Prostate gland (tissue), 2 donors: ENCODE measurements at places on chromosomes 4 and X. TPM values are rescaled to one million over a fixed set of nuclear protein-coding genes. Genes with fewer than 3 reads are reported as not detected.
A peak's percentile ranks its signal among the peaks of the same experiment; 100 is the strongest.

GRCh38 chr4:165458471-165458870 lies 79.7 kb downstream of the CPE start:
- H3K4me1 ChIP-seq: no peaks in the 10 kb centered on the region
- no peaks in the 10 kb centered on the region for H3K27me3 ChIP-seq
- peak overlapping the region; percentile 67 for H3K27ac ChIP-seq
- no peaks in the 10 kb centered on the region for H3K36me3 ChIP-seq

- H3K27me3 ChIP-seq: no peaks in the 10 kb centered on the region
- no peak for DNase-seq
- no peaks in the 10 kb centered on the region for H3K4me1 ChIP-seq
- no peaks in the 10 kb centered on the region for H3K36me3 ChIP-seq
- no peak overlapping the region for H3K4me3 ChIP-seq
- H3K27ac ChIP-seq: no peak overlapping the region
Observed at GRCh38 chr4:38310446-38311043, 350.3 kb downstream of the PTTG2 start.

DNA sequence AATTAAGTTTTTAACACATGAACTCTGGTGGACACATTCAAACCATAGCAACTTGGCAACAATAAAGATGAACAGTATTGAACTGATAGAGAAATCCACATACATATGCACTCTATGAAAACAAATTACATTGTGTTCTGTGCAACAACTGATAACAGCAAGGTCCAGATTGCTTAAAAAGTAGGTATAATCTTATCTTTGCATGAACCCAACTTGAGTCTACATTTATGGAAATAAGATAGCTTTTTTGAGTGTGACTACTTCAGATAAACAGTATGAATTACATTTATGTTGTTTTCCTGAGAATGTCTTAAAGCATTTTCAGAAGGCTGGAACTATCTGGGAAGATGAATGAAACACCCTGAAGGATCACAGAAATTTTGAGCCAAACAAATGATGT lies 212.6 kb upstream of the GK2 start:
- DNase-seq: no peak
- H3K4me1 ChIP-seq: no peaks in the 10 kb centered on the region
- no peaks in the 10 kb centered on the region for H3K36me3 ChIP-seq

DNA sequence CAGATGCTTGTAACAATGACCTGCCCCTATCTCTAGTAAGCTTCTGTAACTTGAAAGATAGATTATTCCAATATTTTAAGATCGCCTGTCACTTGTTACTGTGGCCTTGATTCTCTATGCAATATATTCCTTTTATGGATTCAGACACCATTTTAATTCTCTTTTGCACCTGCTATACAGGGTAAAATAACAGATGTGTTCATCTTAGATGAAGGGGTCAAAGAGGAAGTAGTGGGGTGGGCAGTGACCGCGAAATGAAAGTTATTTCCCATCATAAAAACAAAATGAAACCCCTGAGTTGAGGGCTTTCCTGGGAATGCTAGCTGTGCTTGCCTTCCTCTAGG lies 175.9 kb downstream of the TSPAN5 start:
- no peak overlapping the region for H3K27ac ChIP-seq
- no peaks in the 10 kb centered on the region for H3K36me3 ChIP-seq
- no peak for DNase-seq
- no peaks in the 10 kb centered on the region for H3K27me3 ChIP-seq
- no peak overlapping the region for H3K4me3 ChIP-seq

PLS3 gene
- total RNA-seq: 32.1 TPM

- no peak overlapping the region for H3K4me3 ChIP-seq
- no peak for DNase-seq
- H3K36me3 ChIP-seq: no peaks in the 10 kb centered on the region
- no peak overlapping the region for H3K27ac ChIP-seq
Observed at GRCh38 chr4:163556177-163556576, 61.7 kb downstream of the TMA16 start.

DNA sequence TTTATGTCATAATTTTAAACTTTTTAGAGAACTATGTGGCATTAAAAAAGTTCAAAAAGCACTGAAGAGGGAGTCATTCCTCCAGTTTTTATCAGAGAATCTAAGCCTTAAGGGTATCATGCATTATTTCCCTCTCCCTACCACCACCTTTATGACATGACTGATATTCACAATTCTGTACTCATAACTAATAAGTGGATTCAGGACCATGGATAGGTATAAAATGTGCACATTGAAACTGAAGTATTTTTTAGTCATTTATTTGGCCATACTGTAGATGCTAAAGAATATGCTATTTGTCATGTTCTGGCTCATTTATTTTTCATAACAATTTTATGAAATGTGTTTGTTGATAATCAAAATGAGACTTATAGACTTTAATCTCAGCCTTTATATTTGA lies 897.5 kb upstream of the AGA start:
- DNase-seq: no peak
- H3K27me3 ChIP-seq: no peaks in the 10 kb centered on the region
- H3K27ac ChIP-seq: no peak overlapping the region

TMEM47 gene
- 28.5 TPM for total RNA-seq

MID1 gene
- 14.6 TPM for total RNA-seq

DNA sequence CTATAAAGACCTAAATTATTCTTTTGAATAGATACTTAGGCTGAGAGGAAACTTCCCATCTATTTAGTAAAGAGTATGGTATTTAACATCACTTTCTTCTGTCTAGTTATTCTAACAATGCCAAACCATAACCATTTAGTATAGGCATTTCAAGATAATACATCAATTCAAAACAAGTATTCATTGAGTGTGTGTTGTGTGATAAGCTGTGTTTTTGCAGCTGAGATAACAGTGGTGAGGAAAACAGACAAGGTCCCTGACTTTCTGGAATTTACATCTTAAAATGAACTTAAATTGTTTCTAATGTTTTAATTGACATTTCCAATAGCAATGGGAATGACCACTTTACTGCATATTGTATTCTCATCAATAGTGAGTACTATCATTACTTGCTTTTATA lies 22.4 kb upstream of the TSPAN5 start:
- no peak overlapping the region for H3K4me3 ChIP-seq
- DNase-seq: no peak
- H3K27me3 ChIP-seq: no peaks in the 10 kb centered on the region
- no peaks in the 10 kb centered on the region for H3K4me1 ChIP-seq

- H3K36me3 ChIP-seq: no peaks in the 10 kb centered on the region
- H3K4me1 ChIP-seq: no peaks in the 10 kb centered on the region
- no peak overlapping the region for H3K4me3 ChIP-seq
- no peak overlapping the region for H3K27ac ChIP-seq
- H3K27me3 ChIP-seq: no peaks in the 10 kb centered on the region
Observed at GRCh38 chr4:47619691-47620090, 134.6 kb downstream of the ATP10D start.

SULT1B1 gene
- total RNA-seq: 0.36 TPM

KCND1 gene
- 1.9 TPM for total RNA-seq

CXCL5 gene
- total RNA-seq: 0.14 TPM

DNA sequence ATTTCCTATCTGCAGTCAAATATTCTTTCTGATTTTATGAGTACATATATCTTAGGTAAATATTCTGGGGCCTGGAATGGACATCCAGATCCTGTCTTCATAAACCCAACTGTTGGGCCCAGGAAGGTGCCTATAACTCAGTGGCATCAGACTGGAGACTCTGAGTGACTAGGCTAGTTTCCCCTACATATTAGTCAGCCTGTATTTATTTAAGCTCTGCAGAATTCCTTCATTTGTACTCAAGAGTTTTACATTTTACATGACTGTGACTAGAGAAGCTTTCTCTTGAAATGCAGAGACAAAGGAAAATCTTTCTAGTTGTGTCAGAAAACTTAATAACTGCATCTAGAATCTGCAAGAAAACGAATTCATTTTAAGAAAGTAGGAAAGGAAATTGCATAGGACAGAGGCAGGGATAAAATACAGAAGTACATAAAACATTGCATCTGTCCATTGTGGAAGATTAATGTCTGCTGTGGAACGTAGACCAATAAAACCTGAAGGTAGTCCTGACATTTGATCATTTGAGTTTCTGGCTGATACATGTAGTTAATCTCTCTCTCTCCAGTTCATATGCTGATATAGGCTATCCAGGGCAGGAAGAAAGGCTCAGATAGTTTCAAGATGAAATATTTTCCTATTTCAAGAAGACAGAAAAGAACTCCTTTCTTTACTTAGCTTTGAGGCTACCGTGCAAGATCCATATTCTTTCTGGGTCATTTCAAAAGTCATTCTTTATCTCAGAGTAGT lies 78.2 kb downstream of the OPHN1 start:
- no peak for DNase-seq
- H3K27ac ChIP-seq: no peak overlapping the region
- no peaks in the 10 kb centered on the region for H3K36me3 ChIP-seq
- H3K4me3 ChIP-seq: no peak overlapping the region

DNA sequence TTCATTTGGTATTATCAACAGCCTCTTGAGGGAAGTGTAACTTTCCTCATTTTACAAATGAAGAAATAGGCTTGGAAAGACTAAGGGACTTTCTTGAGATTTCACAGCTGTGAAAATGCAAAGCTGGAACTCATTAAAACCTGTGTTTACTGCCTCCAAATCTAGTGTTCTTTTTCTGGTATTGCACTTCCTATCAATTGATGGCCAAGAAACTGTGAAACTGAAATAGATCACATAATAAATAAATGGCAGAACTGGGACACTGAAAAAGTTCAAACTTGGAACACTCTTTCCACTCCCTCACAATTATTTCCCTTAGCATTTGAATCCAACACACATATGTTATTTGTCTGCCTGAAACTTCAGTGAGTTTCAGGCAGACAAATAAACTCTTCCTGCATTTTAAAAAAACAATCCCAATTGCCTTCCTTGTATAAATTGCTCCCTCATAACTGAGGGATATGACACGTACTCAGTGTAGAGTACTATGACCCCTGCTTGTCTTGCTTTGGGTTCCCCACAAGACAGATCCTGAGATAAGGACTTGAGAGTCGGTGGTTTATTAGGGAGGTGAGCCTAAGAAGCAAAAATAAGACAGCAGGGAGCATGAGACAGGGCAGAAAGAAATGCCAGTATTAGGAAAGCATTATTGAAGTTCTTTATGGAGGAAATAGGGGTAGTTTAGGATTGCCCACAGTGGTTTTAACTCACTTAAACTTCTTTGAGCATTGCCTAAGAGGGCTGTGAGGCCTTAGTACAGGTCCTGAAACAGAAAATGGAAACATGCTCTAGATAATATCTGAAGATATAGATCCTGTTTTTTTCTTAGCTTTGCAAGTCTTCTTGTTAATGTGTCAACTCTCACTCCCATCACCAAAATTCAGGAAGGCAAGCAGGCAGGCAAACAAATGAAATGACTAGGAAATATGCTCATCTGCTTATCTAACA lies 33.9 kb downstream of the RTL3 start:
- H3K4me1 ChIP-seq: no peaks in the 10 kb centered on the region
- H3K4me3 ChIP-seq: no peak overlapping the region
- DNase-seq: no peak
- no peaks in the 10 kb centered on the region for H3K27me3 ChIP-seq

GRCh38 chr4:30720021-30720660 lies at the start of gene PCDH7:
TSS of gene PCDH7 (plus strand) at chr4:30720369. CDS start at chr4:30721423, 1,054 bp downstream.
- H3K27me3 ChIP-seq: no peaks in the 10 kb centered on the region
- H3K36me3 ChIP-seq: no peaks in the 10 kb centered on the region
- H3K4me3 ChIP-seq: peak within 1 kb of the TSS; percentile 45

- H3K4me1 ChIP-seq: no peaks in the 10 kb centered on the region
- DNase-seq: no peak
- H3K4me3 ChIP-seq: no peak overlapping the region
- no peaks in the 10 kb centered on the region for H3K36me3 ChIP-seq
- H3K27ac ChIP-seq: no peak overlapping the region
Observed at GRCh38 chrX:10102046-10102704, 54.6 kb upstream of the CLCN4 start.
